Effector memory CD8-positive, alpha-beta T cell (primary cell): ENCODE measurements at places on chromosomes 11 and 22.

- no peak for DNase-seq
Observed at GRCh38 chr11:77396911-77397310, 77.0 kb downstream of the PAK1 start.

DNA sequence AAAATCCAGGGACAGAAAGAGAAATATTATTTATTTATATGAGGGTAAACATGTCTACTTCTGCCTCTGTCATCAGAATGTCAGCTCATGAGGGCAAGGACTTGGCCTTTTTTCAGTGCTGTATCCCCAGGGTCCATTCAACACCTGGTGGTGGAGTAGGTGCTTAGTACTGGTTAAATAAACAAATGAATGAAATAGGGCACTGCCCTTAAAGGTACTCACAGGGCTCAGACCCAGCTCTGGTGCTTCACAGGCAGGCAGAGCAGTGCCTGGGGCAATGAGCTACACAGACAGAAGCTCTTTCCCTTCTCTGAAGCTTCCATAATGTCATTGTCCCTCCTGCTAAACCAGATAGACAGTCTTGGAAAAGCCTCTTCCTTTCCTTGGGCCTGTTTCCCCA is 30.9 kb downstream of the P4HA3 start:
- no peak for DNase-seq

- DNase-seq, result no peak
Observed at GRCh38 chr11:122695076-122695615, 39.6 kb downstream of the UBASH3B start.

- DNase-seq, result no peak
Observed at GRCh38 chr11:59138643-59139042, 4.0 kb upstream of the FAM111A start.

DNA sequence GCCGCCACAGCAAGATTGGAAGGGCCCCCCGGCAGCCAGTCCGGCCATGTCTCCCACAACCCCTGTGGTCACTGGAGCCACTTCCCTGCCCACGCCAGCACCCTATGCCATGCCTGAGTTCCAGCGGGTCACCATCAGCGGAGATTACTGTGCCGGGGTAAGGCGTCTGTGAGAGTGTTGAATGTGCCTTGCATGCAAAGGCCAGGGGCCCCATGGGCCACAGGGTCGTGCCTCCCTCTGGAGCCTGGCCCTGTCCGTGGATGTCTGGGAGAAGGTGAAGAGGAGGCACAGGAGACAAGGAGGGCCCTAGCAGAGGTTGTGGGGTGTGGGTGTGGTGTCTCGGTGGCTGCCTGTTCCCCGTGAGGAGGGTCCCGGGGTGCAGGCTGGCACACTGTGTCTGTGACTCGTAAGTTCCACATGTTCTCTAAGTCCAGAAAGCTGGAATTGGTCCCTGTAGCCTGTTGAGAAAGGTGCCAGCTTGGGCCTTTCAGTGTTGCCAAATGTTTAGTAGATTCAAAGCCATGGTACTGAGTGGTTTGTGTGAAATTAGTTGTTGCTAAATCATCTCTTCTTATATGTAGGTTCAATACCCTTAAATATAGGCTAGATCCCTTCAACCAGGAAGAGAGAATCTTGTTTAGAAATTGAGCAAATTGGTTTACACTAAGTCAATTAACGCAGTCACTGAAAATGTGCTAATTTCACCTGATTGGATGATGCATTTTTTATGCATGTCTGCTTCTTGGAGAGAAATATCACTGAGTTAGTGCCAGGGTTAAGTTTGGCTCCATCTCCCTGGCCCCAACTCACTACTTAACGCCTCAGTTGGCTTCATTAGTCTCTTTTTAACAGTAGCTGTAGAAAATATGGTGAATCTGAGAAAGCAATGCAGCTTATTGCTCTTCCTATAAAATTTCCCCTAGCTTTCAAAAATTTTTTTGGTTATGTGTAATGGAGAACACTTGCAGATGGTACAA is 23.8 kb downstream of the AMPD3 start:
- no peak for DNase-seq

GRCh38 chr22:49186762-49187161 is 640.9 kb downstream of the BRD1 start:
- no peak for DNase-seq

DNA sequence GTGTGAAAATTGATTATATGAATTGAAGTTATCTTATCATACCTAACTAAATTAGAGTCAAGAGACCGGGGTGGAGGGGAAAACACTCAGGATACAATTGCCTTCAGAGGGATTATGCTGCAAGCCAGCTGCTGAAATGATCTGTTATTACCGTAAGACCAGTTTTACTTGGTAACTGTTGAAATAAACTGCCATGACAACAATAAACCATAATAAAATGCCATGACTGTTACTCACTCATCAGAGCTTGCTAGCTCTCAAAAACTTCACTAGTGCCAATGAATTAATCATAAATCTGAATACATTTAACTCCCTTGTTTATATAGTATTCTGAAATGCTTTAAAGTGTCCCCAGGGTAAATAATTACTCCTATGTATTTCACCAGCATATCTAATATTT is 68.2 kb downstream of the CASP12 start:
- DNase-seq, result no peak

GRCh38 chr22:17370026-17370765 is 936 bp downstream of the CECR2 start:
- no peak for DNase-seq

DNA sequence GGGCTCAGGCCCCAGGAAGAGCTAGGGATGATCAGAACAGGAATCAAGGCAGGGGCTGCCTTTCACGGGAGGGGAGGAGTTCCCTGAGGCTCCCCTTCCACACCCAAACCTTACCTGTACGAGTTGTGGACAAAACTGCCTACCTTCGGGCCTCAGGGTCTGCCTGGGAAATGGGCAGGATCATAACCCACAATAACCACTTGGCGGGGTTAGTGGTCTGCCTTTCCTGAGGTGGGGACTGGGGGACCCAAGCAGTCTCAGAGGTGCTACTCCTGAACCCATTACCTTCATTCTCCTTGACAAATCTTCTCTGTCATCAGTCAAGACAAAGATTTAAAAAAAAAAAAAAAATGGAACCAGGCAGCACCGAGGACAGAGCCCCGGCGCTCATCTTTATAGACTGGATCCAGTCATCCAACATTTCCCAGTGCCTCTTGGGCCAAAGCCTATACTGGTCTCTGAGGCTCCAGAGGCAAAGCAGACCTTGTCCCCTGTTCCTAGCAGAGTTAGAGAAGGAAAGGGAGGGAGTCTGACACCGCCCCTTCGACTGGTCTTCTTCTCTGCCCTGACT is 14.2 kb downstream of the P2RY6 start:
- no peak for DNase-seq

- DNase-seq, result no peak
Observed at GRCh38 chr11:128434411-128434810, 152.9 kb downstream of the ETS1 start.

- DNase-seq, result peak; percentile 42
Observed at GRCh38 chr22:22748297-22748743, 103.9 kb downstream of the GGTLC2 start.

DNA sequence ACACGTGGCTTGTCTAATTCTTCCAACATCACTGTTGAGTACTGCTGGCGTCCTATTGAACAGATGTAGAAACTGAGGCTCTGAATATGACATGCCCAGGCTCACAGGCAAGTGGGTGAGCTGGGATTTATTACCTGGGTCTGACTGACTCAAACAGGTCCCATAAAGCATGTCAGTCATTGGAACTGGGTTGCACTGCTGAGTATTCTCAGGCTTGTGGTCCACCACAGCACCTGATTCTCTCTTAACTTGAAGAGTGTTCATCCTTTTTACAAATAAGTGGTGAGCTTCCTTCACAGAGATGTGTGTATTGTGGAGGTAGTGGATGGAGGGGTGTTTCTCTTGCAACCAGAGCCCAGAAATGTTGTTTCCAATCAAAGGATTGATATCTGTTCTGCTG is 44.5 kb downstream of the SC5D start:
- DNase-seq, result no peak

DNA sequence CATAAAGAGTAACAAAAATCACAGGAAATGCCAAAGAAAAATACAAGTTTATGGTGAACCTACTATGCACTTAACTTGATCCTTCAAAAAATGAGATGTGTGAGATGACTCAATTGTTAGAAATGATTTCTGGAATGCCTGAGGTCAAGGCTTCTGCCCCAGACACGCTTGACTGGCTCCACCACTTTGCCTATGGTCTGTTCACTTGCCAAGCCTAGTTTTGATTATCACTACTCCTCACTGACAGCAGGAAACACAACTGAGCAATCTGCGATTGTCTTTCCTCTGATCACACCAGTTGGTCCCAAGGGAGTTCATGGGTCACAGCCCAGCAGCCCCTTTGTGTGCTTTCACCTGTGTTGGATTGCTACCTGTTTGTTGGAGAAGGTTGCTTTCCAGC is 20.6 kb upstream of the PRDM10 start:
- no peak for DNase-seq

GRCh38 chr11:62333768-62334167 is 3.5 kb upstream of the ASRGL1 start:
- no peak for DNase-seq

- DNase-seq, result no peak
Observed at GRCh38 chr22:20542736-20543135, 35.3 kb downstream of the MED15 start.

- no peak for DNase-seq
Observed at GRCh38 chr22:50310031-50310722, 2.7 kb upstream of the PLXNB2 start.
